Activated CD4-positive, alpha-beta T cell treated with anti-CD3 and anti-CD28 coated beads, Interleukin-2, amount 10 ng/mL, durations not matched to agents 7 days and 5 days (primary cell): ENCODE measurements at places on chromosomes 7 and 10.

GRCh38 chr7:130940907-130941306, 206.9 kb upstream of the KLF14 start:
- H3K27ac ChIP-seq, result peak overlapping the region; percentile 79
- DNase-seq, result no peak
- peaks cover 83% of the 10 kb centered on the region for H3K4me1 ChIP-seq
- H3K27me3 ChIP-seq, result no peaks in the 10 kb centered on the region

DNA sequence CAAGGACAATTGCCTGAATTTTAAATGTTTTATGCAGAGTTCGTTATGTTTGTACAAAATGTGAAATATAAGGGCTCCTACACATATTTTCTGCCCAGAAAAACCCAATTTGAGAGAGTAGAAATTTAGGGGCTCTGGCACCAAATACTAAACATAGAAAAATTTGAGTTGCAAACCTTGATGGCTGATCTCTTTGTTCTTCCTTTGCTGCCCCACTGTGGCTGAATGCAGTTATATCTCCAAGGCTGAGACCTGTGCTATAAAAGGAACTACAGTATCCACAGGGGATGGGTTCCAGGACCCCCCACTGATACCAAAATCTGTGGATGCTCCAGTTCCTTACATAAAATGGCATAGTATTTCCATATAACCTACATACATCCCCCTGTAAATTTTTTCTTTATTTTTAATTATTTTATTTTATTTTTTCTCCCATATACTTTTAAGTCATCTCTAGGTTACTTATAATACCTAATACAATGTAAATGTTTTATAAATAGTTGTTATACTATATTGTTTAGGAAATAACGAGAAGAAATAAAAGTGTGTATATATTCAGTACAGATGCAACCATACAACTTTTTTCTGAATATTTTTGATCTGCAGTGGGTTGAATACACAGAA, 22.5 kb downstream of the CFAP43 start:
- H3K4me3 ChIP-seq, result no peak overlapping the region
- no peaks in the 10 kb centered on the region for H3K4me1 ChIP-seq
- peak; percentile 51 for DNase-seq
- H3K36me3 ChIP-seq, result no peaks in the 10 kb centered on the region
- H3K27me3 ChIP-seq, result peaks cover 36% of the 10 kb centered on the region

DNA sequence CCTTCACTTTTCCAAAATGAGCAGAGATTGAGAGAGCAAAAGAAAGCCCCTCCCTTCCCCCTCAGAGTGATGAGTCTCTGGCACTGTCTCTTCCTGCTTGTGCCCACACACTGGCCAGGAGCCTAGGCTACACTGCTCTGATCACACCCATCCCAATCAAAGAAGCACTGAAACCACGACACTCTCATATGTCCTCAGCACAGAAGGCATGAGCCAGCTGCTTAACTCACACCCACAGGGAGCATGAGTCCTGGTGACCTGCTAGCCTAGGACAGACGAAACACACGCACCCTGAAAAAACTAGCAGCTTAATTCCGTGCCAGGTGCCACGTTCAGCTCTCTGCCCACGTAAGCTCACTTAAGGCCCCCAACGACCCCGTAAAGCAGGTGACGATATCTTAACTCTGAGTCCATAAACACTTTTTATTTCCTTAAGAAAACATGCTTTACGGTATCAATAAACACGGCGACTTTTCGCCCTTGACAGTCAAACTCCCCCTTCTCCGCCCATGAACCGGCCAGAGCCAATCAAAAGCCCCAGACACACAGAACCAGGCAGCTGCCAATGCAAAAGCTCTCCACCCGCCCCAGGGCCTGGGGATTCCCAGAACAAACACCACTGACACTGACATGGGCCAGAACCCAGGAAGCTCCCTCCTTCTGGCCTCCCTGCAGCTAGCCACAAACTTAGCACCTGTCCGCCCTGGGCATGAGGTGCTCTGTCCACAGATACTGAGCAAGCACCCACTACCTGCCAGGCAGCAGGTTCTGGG, 69.0 kb downstream of the TNRC18 start:
- no peak overlapping the region for H3K4me3 ChIP-seq
- peaks cover 40% of the 10 kb centered on the region for H3K36me3 ChIP-seq
- peaks cover 9% of the 10 kb centered on the region for H3K4me1 ChIP-seq
- H3K27ac ChIP-seq, result peak overlapping the region; percentile 37
- no peaks in the 10 kb centered on the region for H3K27me3 ChIP-seq
- DNase-seq, result no peak

DNA sequence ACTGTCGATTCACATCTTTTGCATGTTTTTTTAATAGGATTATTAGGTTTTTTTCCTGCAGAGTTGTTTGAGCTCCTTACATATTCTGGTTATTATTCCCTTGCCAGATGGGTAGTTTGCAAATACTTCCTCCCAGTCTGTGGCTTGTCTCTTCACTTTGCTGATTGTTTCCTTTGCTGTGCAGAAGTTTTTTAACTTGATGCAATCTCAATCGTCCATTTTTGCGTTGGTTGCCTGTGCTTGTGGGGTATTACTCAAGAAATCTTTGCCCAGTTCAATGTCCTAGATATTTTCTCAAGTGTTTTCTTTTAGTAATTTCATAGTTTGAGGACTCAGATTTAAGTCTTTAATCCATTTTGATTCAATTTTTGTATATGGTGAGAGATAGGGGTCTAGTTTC, 95.4 kb downstream of the TBXAS1 start:
- no peak for DNase-seq
- H3K27ac ChIP-seq, result no peak overlapping the region
- no peaks in the 10 kb centered on the region for H3K36me3 ChIP-seq
- no peak overlapping the region for H3K4me3 ChIP-seq
- no peaks in the 10 kb centered on the region for H3K4me1 ChIP-seq
